Cerebellum (tissue), 4 donors: ENCODE measurements at places on chromosomes 7 and 10.

DNA sequence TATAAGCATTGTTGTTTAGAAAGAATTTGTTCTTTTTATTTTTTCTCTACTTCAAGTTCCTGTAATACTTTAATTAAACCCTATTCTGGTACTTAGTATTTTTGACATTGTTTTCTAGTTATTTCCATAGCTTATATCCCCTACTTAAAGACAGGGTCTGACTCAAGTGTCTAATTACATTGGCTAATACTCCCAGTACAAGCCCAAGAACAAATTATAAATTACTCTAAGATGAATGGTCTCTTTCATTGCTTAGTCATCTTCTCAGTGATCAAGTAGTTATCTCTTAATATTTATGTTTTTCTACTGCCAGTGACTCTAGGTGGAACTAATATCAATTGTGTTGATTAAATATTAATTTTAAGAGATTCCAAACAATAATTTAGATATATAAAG is 21.6 kb downstream of the AHR start:
- DNase-seq = no peak

GRCh38 chr10:13449296-13449695 is 79.5 kb downstream of the BEND7 start:
- DNase-seq = no peak

GRCh38 chr7:22488643-22489462 is 11.1 kb downstream of the STEAP1B start:
- DNase-seq = peak; percentile 66

GRCh38 chr10:124205432-124205831 is 112.0 kb upstream of the CHST15 start:
- no peak for DNase-seq

DNA sequence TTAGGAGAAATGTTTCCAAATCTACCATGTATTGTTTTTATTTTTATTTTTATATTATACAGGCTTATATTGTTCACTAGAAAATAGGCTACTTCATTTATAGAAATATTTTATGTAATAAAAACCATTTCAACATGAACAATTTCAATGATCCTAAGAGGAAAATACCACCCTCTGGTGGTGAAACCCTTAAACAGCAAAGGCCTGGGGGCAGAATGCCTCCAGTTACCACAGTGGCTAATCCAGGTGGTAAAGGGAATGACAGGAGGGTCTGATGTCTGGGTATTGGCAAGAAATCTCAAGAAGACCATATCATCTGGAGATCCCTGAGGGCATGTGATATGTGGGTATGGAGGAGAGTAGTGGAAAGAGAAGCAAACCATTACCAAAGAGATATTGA is 19.3 kb downstream of the MACC1 start:
- no peak for DNase-seq

- DNase-seq = no peak
Observed at GRCh38 chr7:156554488-156554887, 86.1 kb upstream of the RNF32 start.

DNA sequence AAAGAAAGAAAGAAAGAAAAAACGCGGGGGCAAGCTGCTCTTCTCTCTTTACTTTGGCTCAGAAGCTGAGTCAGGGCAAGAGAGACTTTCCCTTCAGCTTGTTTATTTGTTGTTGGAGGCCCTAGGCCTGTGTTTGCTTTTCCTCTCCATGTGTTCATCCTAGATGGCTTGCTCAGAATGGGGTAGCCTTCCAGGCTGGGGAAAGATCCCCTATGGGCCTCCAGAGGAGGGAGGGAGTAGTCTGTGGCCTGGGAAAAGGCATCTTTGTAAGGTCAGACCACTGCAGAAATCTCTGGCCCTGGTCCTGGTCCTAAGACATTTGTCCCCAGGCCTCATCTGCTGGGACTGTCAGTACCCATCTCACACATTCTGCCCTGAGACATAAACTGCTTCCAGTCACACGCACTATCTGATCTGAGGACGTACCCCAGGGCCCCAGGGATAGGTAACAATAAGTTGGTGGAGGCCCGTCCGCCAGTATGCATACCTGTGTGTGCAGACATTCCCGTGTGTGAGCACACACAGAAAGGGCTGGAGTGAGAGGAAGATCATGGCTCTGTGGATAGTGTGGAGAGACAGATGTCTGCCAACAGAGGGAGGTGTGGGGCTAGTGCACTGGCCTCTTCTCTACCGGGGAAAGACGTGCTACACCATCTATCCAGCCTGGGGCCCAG is 4.9 kb upstream of the SCD start:
- DNase-seq = no peak

GRCh38 chr10:98172495-98172894 is 38.0 kb downstream of the R3HCC1L start:
- no peak for DNase-seq

- no peak for DNase-seq
Observed at GRCh38 chr7:4134204-4134603, 547.9 kb upstream of the FOXK1 start.
